ENCODE measurements at places on chromosomes 6 and 20.

GRCh38 chr6:105270511-105270910 lies 90.7 kb upstream of the POPDC3 start:
- no peak for DNase-seq

DNA sequence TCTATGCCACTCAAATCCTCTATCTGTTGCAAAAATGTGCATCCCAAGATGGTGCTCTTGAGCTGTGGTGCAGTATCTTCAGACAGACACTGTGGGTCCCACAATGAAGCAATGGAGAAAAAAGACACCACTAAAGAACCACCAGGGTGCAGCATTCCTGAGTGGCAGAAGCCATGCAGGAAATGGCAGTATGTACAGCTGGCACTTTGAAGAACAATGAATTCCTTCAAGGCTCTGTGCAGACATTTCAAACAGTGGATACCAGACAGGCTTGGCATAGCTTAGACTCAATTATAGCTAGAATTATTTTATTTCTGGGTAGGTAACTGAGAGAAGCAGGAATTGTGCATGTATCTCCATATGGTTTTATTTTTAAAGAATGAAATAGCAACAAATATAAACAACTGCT lies 24.0 kb upstream of the HDAC2 start:
- DNase-seq, result peak; percentile 67

DNA sequence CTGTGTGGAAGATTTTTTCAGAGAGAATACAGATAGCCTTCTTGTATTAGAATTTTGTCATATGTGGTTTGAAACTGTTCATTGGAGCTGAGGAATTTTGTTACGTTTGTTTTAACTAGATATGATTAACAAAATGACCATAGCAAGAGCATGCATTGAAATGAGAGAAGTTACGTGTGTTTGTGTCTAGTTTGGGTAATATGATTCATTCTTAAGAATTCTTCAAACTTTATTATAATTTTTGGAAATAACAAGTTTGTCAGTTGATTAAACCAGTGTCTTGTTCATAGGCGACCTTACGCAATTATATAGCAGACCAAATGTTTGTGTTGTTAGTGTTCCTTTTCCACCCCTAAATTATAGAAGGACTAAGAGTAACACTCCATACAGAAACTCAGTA lies 5.5 kb downstream of the GMNN start:
- DNase-seq, result no peak

GRCh38 chr6:106475284-106475683 lies 114.8 kb downstream of the CRYBG1 start:
- no peak for DNase-seq

DNA sequence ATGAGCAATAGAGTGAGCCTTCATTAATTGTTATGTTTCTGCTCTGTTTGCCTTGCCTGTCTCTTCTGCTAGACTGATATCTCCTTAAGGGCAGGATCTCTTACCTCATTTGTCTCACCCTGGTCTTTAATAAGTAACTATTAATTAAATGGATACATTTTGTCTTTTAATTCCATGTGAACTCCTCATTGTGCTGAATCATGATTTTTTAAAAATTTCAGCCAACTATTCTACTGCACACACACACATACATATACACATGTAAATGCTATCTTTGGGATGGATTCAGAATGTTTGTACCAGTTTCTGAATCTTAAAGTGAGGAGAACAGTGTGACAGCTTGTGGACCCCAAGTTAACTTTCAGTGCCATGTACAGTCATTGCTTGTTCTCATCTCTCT lies 731.1 kb upstream of the MAP3K7 start:
- DNase-seq, result no peak

All from hepatic stellate cell (primary cell).